ENCODE measurements at places on chromosomes 12 and 14. TPM values are rescaled to one million over a fixed set of nuclear protein-coding genes. Genes with fewer than 3 reads are reported as not detected.

Gene GYS2
- not detected for total RNA-seq

Gene KRT73
- not detected for total RNA-seq

Gene EML1
- 36.2 TPM for total RNA-seq

Gene KCNMB4
- 0.51 TPM for total RNA-seq

Gene LBHD2
- not detected for total RNA-seq

Gene KRT6C
- total RNA-seq = not detected

Gene PTPRR
- under 0.01 TPM for total RNA-seq

Gene RFLNA
- 0.26 TPM for total RNA-seq

Gene BIN2
- total RNA-seq = not detected

Gene SOAT2
- not detected for total RNA-seq

Gene KRT5
- not detected for total RNA-seq

Gene CAPZA3
- total RNA-seq = not detected

Gene BATF
- total RNA-seq = 0.51 TPM

Gene ZDHHC22
- total RNA-seq = not detected

Gene SDS
- not detected for total RNA-seq

Gene P2RX2
- not detected for total RNA-seq

Gene DRAM1
- total RNA-seq = 155 TPM

Gene KIF26A
- total RNA-seq = 2.0 TPM

Gene RDH11
- total RNA-seq = 174 TPM

Gene EIF2S3B
- 1.8 TPM for total RNA-seq

Gene ENO2
- total RNA-seq = 20.3 TPM

Gene CYP27B1
- total RNA-seq = under 0.01 TPM

Gene LLPH
- 6.7 TPM for total RNA-seq

Gene PLEKHG7
- not detected for total RNA-seq

Gene NANOG
- total RNA-seq = not detected

Gene CLEC6A
- total RNA-seq = not detected

Gene RASSF9
- total RNA-seq = 0.77 TPM

Gene SCN8A
- 12.8 TPM for total RNA-seq

Gene TMEM229B
- total RNA-seq = 0.77 TPM

Gene PRPH
- total RNA-seq = 0.50 TPM

Gene AMN
- total RNA-seq = under 0.01 TPM

Gene FAIM2
- 3.6 TPM for total RNA-seq

Gene LRIG3
- total RNA-seq = 65.7 TPM

Gene PPP4R4
- 0.51 TPM for total RNA-seq

Gene WSCD2
- under 0.01 TPM for total RNA-seq

Gene TRHDE
- 7.3 TPM for total RNA-seq

Gene HSP90AA1
- total RNA-seq = 342 TPM

Gene PIANP
- total RNA-seq = 0.17 TPM

Gene TPH2
- not detected for total RNA-seq

Gene IPO4
- total RNA-seq = 25.3 TPM

Gene TMEM121
- 8.0 TPM for total RNA-seq

Gene SYT1
- 0.51 TPM for total RNA-seq

Gene DLK1
- total RNA-seq = not detected

Gene IL22
- total RNA-seq = not detected

Gene CCNB1IP1
- total RNA-seq = 77.5 TPM

Gene SERPINA9
- total RNA-seq = not detected

Gene CMKLR1
- total RNA-seq = under 0.01 TPM

Gene WBP11
- 10.6 TPM for total RNA-seq

Gene MGAT4C
- under 0.01 TPM for total RNA-seq

Gene SLC35F4
- total RNA-seq = not detected

Gene IL26
- total RNA-seq = not detected

Gene RAD51AP1
- total RNA-seq = 4.1 TPM

Gene ARHGDIB
- total RNA-seq = 8.3 TPM

Gene GNPTAB
- total RNA-seq = 49.7 TPM

Gene VASH1
- total RNA-seq = 4.5 TPM

Gene ADAMTS20
- total RNA-seq = not detected

Gene FGF23
- total RNA-seq = not detected

Measured in fibroblast of lung (primary cell).